Activated T-cell treated with anti-CD3 and anti-CD28 coated beads for 1 hour (primary cell): ENCODE measurements at places on chromosomes 5 and 9.
A peak's percentile ranks its signal among the peaks of the same experiment; 100 is the strongest.

GRCh38 chr5:111095982-111096381 lies 3.8 kb downstream of the WDR36 start:
- no peak for DNase-seq

DNA sequence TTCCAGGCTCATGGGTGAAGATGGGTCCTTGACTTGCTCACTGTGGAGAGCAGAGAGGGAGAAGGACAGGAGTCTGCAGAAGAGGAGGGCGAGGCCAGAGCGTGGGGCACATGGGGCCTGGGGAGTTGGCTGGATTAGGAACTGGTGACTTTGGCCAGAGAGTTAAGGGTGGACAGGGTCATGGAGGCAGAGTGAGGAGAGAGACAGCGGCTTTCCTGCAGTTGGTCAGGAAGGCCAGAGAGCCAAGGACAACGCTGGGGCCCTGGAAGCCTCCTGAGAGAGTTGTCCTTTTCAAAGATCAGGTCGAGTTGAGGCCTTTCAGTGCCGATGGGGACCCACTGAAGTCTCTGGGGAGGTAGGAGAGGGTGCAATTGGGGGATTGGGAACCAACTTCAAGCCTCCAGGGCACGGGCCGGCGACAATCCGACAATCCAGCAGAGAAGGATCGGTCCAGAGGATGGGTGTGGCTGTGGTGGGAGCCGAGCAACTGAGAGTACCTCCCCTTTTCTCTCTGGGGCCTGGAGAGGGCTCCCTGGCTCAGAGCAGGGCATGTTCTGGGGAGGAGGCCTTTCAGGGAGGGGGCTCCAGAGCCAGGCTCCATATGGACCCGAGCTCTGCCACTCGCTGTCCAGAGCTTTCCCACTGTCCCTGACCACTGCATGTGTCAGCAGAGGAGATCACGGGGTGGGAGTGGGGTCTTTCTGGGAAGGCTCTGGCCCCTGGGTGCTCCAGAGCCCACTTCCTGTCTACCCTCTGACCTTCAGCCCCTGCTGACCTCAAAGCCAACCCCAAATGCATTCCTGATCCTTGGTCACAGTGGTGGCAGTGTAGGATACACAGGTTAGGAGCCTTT lies 7.5 kb upstream of the PHYHD1 start:
- no peak for DNase-seq

GRCh38 chr5:170522211-170523141 lies 18.7 kb downstream of the KCNIP1 start:
- DNase-seq = no peak

DNA sequence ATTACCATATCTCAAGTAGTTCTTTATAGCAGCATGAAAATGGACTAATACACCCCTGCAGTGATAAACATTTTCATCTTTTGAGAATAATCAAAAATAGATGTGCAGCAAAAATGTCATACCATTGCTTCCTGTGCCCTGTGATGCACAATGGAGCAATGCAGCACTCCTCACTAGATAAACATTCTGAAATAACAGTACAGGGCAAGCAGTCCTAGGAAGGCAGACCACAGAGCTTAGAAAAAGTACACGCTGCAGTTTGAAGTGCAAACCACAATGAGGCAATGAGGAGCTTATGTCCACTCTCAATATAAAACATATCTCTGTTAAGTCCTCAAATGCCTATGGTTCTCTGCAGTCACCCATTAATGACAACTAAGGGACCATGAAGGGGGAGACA lies 367.6 kb downstream of the PDE4D start:
- no peak for DNase-seq

DNA sequence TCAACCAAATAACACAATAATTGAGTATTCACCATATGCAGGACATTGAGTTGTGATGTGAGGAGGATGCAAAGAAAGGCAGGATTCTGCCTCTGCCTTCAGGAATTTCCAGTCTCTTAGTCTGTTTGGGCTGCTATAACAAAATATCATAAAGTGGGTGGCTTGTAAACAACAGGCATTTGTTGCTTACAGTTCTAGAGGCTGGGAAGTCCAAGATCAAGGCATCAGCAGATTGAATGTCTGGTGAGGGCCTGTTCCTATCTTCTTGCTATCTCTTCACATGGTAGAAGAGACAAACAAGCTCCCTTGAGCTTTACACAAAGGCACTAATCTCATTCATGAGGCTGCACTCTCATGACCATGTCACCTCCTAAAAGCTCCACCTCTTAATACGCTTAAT lies 360.7 kb downstream of the ARHGEF28 start:
- DNase-seq = no peak

GRCh38 chr9:92191801-92192200 lies 76.6 kb upstream of the SPTLC1 start:
- no peak for DNase-seq

DNA sequence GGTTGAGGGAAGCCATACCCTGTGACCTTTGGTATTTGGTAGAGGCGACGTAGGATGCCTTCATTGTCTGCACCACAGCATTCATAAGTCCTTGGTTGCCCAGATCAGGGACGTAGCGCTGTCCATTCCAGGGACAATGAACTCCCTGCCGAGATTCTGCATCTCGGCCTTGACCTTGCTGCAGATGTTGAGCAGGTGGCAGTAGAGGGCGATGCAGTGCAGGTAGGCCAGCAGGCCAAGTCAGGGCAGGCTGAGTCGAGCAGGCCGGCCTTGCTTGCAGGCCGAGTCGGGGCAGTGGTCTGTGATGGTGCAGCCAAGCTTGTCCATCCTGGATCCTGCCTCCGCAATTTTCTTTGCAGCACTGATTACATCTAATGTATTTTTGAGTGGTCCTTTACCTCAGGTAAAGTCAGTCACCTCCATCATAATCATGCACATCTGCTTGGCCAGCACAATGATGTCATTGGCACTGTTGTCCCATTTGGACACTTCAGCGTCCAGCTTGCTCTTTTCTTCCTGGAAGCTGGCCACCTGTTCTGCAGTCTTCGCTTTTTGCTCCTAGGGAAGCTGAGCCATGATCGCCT lies 93.4 kb upstream of the CCDC112 start:
- no peak for DNase-seq

- no peak for DNase-seq
These were observed 5.1 kb upstream of the ARSI start for GRCh38 chr5:150307617-150308426.

DNA sequence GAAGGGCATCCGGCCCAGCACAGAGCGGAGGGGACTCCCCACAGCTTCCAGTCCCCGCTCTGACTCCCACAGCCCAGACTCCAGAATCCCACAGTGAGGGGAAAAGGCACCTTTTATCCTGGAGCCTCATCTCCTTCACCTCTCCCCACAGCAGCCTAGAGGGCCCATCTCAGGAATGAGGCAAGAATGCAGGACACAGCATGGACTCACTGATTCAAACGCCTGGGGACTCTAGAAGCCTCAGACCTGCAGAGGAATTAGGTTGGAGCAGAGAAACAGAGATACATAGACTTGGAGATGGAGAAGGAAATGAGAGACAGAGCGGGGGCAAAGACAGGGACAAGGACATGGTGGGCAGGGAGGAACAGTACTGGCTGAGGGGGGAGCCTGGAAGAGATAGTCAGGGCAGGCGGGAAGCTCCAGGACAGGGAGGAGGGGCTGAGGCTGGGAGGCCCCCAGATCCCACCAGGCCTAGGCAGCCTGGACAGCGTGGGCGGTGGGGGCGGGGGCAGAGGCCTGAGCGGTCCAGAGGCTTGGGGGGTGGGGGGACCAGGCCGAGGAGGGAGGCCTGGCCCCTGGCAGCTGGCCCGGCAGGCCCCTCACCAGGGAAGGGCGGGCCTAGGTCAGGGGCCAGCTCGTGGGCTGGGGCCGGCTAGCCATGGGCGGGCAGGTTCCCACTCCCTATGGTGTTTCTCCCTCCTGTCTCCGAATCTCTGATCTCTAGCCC lies 15.8 kb downstream of the CNTFR start:
- no peak for DNase-seq

- no peak for DNase-seq
These were observed 311.7 kb upstream of the ZNF608 start for GRCh38 chr5:125057912-125058826.

GRCh38 chr5:179533024-179533423 lies 17.3 kb upstream of the RUFY1 start:
- no peak for DNase-seq

- no peak for DNase-seq
These were observed 44.3 kb upstream of the SH3PXD2B start for GRCh38 chr5:172498431-172499129.

DNA sequence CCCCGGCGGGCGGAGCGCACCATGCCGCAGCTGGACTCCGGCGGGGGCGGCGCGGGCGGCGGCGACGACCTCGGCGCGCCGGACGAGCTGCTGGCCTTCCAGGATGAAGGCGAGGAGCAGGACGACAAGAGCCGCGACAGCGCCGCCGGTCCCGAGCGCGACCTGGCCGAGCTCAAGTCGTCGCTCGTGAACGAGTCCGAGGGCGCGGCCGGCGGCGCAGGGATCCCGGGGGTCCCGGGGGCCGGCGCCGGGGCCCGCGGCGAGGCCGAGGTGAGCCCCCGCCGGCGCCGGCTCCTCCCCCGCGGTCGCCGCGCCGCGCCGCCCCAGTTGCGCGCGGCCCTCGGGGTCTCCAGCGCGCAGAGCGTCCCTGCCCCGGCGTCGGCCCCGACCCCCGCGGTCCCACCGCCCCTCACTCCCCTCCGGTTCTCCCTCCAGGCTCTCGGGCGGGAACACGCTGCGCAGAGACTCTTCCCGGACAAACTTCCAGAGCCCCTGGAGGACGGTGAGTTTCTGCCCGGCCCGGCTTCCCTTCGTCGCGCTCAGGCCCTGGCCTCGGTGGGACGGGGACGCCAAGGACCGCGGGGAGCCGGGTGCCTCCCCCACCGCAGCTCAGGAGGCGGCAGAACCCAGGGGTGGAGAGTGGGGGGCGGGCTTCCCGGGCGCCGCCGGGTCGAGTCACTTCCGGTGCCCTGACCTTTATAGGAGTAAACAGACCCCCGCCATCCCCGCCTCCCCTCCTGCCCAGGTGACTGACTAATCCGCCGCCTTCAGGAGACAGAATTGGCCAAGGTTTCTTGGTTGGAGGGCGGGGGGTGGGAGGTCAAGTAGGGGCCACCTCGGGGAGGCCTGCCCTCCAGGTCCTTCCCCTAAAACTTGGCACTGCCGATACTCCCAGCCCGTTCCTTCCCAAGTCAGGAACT lies 665 bp downstream of the TCF7 start:
- peak; percentile 75 for DNase-seq

DNA sequence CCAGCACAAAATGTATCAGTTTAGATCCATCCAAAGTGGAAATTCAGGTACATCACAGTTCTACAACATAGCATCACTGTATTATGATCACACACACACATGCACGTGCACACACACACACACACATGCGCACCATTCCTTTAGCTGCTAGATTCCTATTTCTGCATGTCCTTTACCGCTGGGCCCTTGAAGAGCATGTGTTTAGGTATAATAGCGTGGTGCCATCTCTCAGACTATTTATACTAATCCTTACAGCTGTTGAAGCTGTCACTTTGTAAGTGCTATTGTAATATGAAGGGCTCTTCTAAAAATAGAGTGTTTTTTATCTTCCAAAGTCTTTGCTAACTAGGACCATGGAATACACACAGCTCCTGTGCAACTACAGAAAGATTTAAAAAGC lies 308.8 kb upstream of the TRPC7 start:
- no peak for DNase-seq

DNA sequence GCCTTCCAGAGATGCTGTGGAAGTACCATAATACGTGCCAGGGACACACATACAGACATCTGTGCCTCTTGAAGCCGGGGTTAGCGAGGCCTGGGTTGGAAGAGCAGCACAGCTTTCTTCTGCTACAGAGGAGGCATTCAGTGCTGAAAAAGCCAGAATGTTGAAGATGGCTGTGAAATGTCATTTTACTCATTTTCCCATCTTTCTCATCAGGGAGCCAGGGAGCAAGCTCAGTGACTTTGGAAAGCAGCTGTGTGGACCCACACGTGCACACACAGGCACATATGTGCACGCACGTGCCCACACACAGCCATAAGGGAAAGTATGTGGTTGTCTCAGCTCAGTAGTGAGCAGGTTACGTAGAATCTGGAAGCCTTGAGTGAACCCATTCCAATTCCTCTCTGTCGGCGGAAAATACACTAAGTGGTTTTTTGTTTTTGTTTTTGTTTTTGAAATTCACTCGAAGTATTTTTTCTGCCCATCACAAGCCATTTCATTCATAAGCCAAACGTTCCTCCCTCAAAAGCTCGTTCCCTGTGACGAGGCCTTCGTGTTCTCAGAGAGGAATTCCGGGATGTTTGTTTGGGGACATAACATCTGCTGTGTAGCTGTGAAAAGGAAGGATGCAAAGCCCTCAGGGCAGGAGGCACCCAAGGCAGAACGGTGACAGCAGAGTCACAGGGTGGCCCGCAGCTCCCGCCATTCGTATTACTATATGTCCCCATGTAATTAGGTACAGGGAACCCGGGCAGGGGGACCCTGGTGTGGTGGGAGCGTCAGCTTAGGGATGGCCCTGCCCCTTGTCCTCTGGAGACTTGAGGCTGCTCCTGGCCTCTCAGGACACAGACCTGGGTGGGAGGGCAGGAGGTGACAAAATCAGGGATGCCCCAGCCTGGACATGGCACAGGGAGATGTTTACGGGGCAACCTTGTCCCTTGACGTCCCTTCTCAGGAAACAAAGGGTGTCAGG lies 29.0 kb upstream of the ANKRD33B start:
- no peak for DNase-seq

GRCh38 chr5:171776213-171776612 lies 9.4 kb upstream of the SMIM23 start:
- DNase-seq = no peak

GRCh38 chr5:37804401-37804800 lies 35.4 kb downstream of the GDNF start:
- no peak for DNase-seq
